ENCODE measurements at places on chromosomes 4 and X.
A peak's percentile ranks its signal among the peaks of the same experiment; 100 is the strongest.

DNA sequence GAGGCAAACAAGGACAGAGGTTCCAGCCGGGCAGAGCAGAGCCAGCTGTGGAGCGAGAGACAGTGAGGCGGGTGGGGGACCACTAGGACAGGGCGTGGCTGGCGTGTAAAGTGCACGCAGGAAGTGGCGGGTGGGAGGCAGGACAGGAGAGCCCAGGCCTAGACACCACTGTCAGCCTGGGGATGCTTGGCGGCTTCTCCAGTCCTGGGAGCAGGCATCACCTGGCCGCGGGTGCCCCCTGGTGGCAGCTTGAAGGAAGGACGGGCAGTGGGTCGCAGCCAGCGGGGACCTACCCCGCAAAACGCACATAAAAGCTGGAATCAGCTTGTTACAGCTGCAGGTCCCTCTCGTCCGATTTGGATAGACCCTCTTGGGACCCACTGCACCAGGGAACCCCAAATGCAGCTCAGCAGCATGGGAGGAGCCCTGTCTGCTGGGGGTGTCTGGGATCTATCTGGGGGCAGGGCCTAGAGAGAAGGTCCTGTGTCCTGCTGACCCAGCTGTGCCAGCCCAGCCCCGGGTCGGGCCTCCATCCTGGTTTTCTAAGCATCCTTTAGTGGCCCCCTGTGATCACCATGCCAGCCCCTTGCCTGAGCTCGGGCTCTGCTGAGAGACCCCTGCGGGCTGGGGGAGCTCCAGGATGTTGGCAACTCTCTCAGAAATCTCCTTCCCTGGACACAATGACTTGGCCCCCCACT is 57.7 kb downstream of the WFS1 start:
- peak; percentile 86 for DNase-seq

GRCh38 chrX:153646620-153647373 is at the start of gene DUSP9:
Gene DUSP9 (plus strand): TSS chrX:153647203. CDS start chrX:153647954, 751 bp downstream.
- DNase-seq = peak; percentile 40

DNA sequence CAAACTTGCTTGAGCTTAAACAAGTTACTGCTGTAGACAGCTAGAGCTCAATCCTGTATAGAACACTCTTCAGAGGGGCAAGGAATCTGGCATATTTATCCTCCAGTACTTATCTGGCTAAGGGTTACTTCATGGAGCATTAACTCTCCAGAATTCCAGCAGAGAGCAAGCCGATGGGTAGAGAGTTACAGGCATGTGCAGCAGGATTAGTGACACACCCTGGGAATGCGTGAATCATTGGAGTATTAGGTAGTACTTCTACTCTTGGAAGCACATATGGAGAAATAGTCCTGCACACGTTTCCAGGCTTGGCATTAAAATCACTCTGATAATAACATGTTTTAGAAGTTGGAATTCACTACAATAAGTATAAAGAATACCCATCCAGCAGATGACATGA is 35.4 kb downstream of the GRXCR1 start:
- no peak for DNase-seq

GRCh38 chr4:35604724-35605123 is 639.6 kb downstream of the ARAP2 start:
- no peak for DNase-seq

GRCh38 chr4:54231768-54232688 is 2.9 kb downstream of the PDGFRA start:
- no peak for DNase-seq

DNA sequence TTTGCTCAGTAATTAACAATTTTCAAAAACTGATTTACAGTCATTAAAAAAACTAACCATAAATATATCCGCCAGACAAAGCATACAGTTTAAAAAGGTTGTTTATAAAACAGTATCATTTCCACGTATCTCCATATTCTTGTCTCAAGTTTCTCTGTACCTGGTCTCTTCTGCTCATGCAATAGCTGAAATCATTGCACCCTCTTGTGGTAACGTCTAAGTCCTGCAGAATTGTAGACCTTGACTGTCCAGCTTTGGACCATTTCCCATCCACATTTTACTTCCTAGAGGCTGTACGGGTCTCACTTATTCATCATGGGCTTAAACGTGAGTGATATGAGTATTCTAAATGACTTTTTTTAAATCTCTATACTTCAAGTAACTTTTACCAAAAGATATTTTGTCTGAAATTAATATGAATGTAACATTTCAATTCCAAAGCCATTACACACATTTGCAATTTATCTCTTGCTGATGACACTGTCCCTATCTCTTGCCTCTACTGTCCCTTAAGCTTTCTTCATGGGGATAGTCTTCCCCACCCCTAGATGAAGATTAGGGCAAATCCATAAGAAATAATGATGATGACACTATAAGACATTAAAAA is 118.5 kb downstream of the BTC start:
- DNase-seq = no peak
